Common myeloid progenitor, CD34-positive (primary cell): ENCODE measurements at places on chromosomes 1 and 21.

DNA sequence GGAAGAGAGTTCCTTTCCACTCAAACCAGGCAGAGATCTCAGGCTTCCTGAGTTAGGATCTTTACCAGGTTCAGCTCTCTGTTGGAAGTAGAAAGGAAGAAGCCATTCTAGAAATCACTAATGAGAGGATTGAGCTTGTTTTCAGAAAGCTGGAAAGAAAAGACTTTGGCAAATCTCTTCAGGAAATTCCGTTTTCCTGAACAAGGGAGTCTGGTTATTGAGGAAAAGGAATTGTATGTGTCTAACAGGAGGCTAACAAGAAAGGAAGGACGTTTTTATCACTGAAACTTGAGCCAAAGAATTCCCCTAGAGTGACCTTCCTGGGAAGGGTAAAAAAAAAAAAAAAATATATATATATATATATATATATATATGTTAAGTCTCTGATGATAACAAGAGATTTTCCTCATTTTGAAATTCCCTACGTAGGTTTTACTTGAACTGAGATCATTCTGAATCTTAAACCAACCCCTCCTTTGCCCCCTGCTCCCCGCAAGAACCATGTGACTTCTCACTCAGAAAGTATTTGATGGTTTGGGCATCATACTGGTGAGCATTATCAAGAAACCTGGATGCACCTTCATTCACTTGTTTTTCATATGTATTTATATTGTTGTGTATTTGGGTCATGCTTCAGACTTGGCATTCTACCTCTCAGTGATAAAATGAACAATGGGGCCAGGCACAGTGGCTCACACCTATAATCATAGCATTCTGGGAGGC lies 98.4 kb upstream of the BMP8A start:
- H3K27ac ChIP-seq: no peak overlapping the region
- H3K4me1 ChIP-seq: peaks cover 7% of the 10 kb centered on the region
- peaks cover 16% of the 10 kb centered on the region for H3K36me3 ChIP-seq

GRCh38 chr1:241311056-241311746 lies 45.8 kb downstream of the RGS7 start:
- H3K36me3 ChIP-seq: no peaks in the 10 kb centered on the region
- no peak overlapping the region for H3K4me3 ChIP-seq
- DNase-seq: no peak

- H3K4me3 ChIP-seq: peak overlapping the region; percentile 92
- peaks cover 14% of the 10 kb centered on the region for H3K36me3 ChIP-seq
These were observed 50.5 kb downstream of the RASSF5 start for GRCh38 chr1:206557636-206558473.

- H3K4me3 ChIP-seq: no peak overlapping the region
- H3K27ac ChIP-seq: no peak overlapping the region
- no peak for DNase-seq
- H3K4me1 ChIP-seq: no peaks in the 10 kb centered on the region
These were observed 272.9 kb downstream of the TGFB2 start for GRCh38 chr1:218617986-218618385.
